IMR-90 (cell line): ENCODE measurements at places on chromosomes 7 and 10. TPM values are rescaled to one million over a fixed set of nuclear protein-coding genes. Genes with fewer than 3 reads are reported as not detected.

TCTN3 gene
- total RNA-seq: 20.6 and 26.9 TPM in 2 replicates

OR2A1 gene
- total RNA-seq: not detected in 2 replicates

GRCh38 chr10:110547139-110547761 lies 20.2 kb upstream of the SMC3 start:
- DNase-seq: peak; percentile 77

SPDYE5 gene
- total RNA-seq: not detected in 2 replicates

DNA sequence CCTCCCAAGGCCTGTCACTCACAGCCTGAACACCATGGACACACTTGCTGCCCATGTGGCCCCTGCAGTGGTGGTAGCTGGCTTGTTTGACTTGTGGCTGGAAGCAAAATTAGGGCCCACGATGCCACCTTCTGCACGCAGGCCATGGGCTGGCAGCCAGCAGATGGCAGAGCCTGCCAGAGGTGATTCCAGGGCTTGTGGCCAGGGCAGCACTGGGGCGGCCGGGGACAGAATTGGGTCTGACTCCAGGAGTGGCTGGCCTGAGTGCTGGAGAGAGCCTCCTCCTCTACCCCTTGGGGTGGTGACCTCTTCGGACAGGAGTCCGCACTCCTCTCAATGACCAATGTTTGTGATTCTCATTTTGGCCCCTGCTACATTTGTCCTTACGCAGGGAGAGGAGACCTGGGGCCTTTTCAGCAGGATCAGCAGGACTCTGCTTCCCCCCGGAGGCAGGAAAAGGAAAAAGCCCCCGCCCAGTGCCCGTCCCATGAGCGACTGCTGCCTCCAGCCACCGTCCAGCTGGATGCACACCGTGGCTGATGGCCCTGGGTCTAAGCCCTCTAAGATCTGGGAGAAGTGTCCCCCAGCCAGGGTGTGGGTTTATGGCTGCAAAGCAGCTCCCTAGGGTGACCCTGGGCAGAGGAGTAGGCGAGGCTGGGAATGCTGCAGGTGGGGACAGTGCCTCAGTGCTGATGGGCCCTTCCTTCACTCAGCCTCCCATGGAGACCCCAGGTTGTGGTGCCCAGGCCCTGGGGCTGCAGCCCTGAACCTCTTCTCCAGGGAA lies 26.5 kb downstream of the DNAJB12 start:
- DNase-seq: peak; percentile 57

- DNase-seq: no peak
These were observed 133.1 kb downstream of the WDR11 start for GRCh38 chr10:120984221-120984620.

- DNase-seq: no peak
These were observed 80.2 kb downstream of the HTR7 start for GRCh38 chr10:90777621-90778020.

- peak; percentile 19 for DNase-seq
These were observed 113.7 kb upstream of the ANKRD1 start for GRCh38 chr10:91034494-91035159.

GRCh38 chr10:34538281-34538829 lies 276.7 kb downstream of the PARD3 start:
- no peak for DNase-seq

ZNF487 gene
- total RNA-seq: 2.5 and 2.7 TPM in 2 replicates

GRCh38 chr7:25985196-25985595 lies 166.8 kb upstream of the NFE2L3 start:
- DNase-seq: no peak

GRCh38 chr7:87391020-87391701 lies 45.7 kb downstream of the CROT start:
- DNase-seq: no peak

SPDYE8 gene
- not detected in 2 replicates for total RNA-seq

DNA sequence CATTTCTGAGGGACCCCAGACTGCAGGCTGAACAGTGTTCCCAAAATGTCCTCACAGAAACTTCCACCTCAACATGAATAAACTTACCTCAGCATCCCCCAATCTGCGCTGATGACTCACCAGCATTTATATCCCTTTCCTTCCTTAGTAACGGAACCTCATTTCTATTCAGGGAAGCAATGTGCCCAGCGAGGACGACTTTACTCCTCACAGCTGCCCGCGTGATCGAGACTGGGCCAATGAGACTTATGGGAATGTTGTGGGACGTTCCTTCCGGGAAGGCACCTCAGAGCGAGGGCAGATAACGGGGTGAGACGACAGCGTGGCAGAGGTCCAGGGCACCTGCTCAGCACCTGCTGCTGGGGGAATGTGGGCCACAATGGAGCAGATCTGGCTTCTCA lies 73.1 kb upstream of the CAMK2B start:
- DNase-seq: no peak

ZNF488 gene
- total RNA-seq: under 0.01 TPM in 2 replicates
